ENCODE measurements at places on chromosomes 13 and 19.

- DNase-seq = peak; percentile 56
Observed at GRCh38 chr13:40315416-40316064, 350.9 kb downstream of the FOXO1 start.

DNA sequence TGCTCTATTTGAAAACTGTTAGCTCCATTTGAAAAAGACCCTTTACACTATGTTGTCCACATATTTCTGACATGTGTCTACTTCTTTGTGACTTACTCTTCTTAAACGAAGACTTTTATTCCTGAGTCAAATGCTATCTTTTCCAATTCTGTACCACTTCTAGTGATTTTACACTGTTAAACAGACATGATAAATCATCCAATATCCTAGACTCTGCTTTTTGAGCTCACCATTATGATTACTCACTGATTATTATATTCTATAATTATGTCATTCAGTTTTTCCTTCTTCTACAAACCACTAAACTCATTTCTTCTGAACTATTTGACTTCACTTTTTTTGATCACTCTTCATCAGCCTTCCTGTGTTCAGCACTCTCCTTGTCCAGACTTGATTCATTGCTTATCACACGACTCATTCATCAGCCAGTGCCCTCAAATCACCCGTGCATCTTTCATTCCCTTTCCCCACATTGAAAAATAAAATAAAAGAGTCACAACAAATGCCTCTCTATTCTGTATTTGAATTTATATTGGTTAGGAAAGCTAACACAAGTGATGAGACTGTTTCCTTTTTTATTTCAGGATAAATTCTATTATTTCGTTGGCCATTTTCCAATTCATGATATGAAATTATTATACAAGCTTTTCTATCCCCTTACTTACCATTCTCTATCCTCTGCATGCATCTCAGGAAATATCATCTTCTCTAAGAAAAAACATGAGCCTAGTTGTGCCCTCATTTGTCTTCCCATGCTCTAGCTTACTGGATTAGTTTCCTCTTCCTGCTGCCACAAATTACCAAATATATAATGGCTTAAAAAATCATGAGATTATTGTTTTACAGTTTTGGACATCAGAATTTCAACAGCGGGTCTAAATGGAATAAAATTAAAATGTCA is 1482.1 kb upstream of the MIR17HG start:
- DNase-seq = no peak

DNA sequence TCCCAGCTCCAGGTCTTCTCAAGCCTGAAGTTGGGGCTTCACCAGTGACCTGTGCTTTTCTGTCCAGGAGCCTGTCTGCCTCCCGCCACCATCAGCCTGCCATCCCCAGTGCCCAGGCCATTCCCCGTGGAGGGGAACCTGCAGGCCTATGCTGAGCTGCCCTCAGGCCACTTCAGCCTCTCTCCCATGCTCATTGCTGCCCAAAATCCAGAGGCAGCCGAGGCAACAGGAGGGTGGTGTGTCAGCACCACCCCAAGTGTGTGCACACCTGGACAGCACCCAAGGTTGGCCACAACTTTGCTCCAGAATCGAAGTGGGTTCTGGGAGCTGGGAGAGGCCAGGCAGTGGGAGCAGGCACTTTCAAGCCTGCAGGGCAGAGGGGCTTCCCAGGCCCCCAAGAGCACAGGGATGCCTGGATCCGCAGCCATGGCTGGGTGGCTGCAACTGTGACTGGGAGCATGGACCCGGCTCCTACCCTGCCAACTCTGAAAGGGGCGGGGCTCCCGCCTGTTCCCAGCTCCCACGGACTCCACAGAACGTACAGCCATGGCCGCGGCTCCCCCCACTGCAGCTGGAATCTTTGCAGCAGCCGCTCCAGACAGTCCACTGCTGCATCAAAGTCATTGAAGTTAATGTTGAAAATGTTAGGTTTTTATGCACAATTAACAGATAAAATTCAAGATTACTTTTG is 1747.0 kb downstream of the OLFM4 start:
- no peak for DNase-seq

DNA sequence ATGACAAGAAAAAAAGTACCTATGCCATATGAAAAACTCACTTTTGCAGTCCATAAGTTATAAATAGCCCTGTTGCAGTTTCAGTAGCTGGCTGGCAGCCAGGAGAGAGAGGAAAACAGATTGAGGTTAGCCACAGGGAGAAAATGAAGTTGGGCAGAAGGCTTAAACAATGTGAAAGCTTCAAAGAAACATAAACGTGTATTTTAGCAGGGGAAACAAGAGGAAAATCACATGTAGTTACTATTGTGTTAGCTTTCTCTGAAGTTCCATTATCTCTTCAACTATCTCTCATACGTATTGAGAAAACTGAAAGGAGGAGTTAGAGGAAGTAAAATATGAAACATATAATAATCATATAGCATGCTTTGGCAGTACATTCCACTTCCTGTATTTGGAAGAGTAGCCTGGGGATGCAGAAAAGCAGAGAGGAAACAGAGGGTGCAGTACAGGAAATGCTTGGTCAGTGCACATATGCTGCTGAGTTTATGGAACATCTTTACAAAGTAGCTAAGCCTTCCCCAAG is 1551.1 kb downstream of the EFNB2 start:
- peak; percentile 19 for DNase-seq

- no peak for DNase-seq
Observed at GRCh38 chr19:38742296-38742695, 2.0 kb downstream of the CAPN12 start.

- no peak for DNase-seq
Observed at GRCh38 chr19:13864667-13865570, 12.0 kb upstream of the NANOS3 start.

DNA sequence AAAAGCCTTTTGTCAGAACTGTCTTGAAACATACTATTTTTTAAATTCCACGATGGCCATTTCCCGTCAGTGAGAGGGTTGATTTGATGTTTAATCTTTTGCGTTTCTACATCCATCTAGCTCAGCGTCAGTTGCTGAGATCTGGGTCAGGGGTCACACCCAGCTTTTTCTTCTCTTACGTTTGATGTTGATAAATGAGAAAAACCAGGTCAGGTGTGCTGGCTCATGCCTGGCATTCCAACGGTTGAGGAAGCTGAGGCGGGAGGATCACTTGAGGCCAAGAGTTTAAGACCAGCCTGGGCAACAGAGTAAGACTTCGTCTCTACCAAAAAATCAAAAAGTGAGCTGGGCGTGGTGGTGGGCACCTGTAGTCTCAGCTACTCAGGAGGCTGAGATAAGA is 168.9 kb downstream of the PTPRS start:
- no peak for DNase-seq

DNA sequence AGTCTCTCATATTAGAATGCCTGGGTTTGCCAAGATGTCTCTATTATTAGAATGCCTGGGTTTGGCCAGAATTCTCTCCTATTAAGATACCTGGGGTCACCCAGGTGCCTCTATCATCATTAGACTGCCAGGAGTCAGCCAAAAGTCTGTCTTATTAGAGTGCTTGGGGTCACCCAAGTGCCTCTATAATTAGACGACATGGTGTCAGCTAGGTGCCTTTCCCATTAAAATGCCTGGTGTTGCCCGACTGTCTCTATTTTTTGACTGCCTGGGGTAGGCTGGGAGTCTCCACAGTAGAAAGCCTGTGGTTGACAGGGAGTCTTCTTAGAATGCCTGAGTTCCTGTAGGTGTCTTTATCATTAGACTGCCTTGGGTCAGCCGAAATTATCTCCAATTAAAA is 1536.6 kb downstream of the UQCRFS1 start:
- DNase-seq = no peak

DNA sequence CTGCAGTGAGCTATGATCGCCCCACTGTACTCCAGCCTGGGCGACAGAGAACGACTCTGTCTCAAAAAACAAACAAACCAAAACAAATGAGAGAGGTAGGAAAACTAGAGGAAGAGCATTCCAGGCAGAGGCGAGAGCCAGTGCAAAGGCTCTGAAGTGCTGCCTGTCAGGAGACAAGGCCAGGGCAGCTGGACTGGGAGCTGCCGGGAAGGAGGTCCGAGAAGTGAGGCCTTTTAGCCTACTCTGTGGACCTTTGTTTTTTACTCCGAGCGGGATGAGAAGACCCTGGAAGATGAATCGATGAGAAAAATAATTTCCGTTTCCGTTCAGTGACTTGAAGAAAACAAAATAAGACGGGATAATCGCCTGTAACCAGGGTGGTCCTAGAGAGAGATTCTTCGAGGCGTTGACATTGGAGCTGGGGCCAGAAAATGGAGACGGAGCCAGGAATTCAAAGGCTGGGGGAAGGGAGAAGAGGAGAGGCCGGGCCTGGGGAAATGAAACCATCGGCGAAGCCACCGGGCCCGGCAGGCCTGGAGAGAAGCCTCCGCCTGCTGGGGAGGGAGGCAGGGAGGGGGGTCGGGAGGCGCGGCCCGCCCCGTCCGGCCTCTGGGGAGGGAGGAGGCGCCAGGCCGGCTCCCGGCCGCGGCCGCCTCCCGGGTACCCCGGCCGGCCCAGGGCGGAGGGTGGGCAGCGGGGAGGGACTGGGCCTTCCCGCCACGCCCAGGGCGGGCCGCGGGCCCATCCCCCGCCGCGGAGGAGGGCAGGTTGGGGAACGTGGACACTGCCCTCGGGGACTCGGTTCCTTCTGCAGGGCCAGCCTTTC is 7.8 kb upstream of the SERTAD1 start:
- DNase-seq = peak; percentile 72

- DNase-seq = no peak
Observed at GRCh38 chr13:33999811-34000605, 182.1 kb downstream of the RFC3 start.

DNA sequence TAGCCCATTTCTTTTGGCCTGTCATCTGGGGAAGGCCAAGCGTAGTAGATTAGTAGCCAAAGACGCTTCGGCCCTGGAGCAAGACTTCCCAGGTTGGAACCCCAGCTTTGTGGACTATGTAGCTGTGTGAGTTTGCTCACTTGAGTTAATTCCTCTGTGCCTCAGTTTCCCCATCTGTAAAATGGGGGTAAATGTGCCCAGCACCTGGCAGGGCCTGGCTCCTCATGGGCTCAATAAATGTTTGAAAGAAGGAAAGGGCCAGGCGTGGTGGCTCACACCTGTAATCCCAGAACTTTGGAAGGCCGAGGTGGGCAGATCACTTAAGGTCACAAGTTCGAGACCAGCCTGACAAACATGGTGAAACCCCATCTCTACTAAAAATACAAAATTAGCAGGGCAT is 14.9 kb upstream of the HNRNPM start:
- DNase-seq = no peak

GRCh38 chr19:49499030-49499670 is 2.9 kb downstream of the RPS11 start:
- DNase-seq = peak; percentile 51

- DNase-seq = peak; percentile 70
Observed at GRCh38 chr19:14368011-14368513, 13.2 kb upstream of the ADGRE5 start.

DNA sequence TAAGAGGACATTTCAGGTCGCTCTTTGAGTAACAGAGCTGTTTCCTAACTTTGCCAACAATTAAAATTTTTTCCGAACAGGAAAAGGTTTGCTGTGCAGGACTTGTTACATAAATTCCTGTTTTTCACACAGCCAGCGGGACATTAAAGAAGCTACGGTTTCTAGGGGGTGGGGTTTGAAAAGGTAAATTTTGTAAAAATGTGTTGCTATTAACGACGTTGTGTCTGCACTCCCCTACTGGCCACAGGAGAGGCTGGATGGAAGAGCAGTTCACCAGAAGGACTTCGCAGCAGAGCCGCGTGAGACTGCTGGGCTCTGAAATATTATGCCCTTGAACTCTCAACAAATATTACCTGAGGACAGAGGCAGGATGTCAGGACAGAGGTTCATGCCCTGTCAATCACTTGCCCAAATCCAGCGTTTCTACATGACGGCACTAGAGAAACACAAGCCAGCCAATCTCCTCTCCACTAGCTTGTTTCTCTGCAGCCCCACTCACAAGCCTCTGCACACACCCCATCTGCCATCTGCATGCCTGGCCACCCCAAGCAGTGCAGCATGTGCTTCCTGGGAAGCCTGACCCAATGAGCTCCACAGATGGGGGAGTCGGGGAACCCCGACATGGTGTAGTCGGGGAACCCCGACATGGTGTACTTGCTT is 102.0 kb downstream of the FOXO1 start:
- DNase-seq = peak; percentile 42

DNA sequence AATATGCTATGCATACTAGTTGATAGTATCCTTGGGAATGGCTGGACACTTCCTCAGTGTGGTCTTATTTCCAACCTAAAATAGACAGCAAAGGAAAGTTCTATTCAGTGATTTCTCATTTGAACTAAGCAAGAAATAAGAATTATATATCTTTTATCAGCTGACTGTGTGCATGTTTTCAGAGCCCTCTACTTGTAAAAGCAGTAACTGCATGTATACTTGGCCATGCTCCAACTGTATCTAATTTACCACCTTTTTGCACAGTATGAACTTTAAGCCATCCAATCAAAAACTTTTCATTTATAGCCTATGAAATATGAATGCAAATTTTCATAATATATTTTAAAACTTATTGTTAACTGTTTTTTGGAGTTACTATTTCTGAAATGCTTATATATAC is 136.4 kb upstream of the PCDH9 start:
- no peak for DNase-seq

- DNase-seq = no peak
Observed at GRCh38 chr13:43484432-43485225, 302.1 kb downstream of the ENOX1 start.

DNA sequence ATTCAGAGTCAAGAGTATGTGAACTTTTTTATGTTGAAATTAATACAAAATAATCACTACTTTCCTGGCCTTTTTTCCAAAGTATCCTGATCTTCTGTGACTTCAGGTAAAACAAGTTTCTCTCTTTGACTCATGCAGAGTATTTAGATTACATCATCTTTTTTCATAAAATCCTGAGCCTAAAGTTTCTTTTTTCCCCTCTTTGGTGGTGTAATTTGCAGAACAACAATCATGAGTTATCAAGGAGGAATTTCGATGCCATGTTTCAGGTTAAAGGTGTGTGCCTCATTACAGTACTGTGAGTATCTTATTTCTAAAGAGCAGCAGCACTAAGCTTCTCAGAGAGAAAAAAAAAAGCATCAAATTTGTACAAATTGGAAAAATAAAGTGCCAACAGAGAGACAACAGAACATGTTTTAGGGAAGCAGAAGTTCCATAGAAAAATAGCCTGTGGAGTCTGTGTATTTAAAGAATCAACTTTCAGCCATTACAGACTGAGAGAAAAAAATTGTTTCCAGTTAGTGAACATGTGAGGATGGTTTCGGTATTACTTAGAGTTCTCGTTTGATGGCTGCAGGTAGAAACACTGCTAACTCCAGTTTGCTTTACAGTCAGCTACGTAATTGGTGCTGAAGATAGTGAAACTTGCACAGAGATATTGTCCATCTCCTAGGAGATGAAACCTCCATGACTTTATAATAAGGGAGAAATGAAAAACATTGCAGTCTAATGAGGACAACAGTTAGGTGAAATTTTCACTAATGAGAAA is 78.1 kb upstream of the PCDH9 start:
- no peak for DNase-seq

- no peak for DNase-seq
Observed at GRCh38 chr13:42083138-42083770, 34.8 kb downstream of the DGKH start.

Data from CD4-positive, alpha-beta T cell treated with Interleukin-15 for 1 hour (primary cell).